ENCODE measurements at places on chromosomes 1 and 21. TPM values are rescaled to one million over a fixed set of nuclear protein-coding genes. Genes with fewer than 3 reads are reported as not detected.

Gene PRR9
- polyA plus RNA-seq: not detected

Gene FMOD
- not detected for polyA plus RNA-seq

Gene TMPRSS2
- 0.79 TPM for polyA plus RNA-seq

Gene ANKRD45
- polyA plus RNA-seq: 0.42 TPM

Gene TAF5L
- 13.1 TPM for polyA plus RNA-seq

Gene RGS18
- polyA plus RNA-seq: 1.4 TPM

Gene SPRR3
- polyA plus RNA-seq: 0.97 TPM
